Activated naive CD8-positive, alpha-beta T cell treated with anti-CD3 and anti-CD28 coated beads, Interleukin-2, amount 50 U/mL, for 24 hours (primary cell): ENCODE measurements at places on chromosomes 11 and 22.

DNA sequence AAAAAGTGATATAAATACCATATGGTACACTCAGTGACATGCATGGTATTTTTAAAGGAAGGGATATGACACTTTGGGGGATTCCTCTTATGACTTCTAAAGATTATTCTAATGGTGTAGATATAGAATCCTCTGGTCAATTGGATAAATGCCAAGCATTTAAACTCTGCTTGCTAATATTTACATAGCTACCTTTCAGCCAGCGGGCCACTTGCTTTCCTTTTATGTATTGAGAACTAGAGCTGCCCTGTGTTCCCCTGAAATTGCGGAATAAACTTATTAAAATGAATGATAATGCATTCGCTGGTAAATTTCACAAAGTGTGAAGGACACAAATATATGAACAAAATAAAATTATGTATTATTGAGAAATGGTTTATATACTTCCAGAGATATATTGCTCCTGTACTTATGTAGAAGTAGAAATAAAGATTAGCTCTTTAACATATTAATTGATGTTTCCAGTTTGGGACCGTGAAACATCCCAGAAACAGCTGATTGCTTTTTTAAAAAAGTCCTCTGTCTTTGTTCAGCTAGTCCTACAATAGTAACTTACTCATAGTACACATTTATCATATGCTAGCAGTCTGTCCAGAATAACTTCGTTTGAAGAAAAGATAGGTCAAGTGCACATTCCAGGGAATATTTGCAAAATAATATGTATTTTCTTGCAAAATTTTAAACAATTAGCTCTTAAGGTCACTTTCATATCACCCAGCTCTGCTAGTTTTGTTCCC, 40.1 kb upstream of the CARD18 start:
- no peak for DNase-seq

GRCh38 chr11:117862019-117862725, 14.3 kb downstream of the FXYD6 start:
- DNase-seq, result no peak

DNA sequence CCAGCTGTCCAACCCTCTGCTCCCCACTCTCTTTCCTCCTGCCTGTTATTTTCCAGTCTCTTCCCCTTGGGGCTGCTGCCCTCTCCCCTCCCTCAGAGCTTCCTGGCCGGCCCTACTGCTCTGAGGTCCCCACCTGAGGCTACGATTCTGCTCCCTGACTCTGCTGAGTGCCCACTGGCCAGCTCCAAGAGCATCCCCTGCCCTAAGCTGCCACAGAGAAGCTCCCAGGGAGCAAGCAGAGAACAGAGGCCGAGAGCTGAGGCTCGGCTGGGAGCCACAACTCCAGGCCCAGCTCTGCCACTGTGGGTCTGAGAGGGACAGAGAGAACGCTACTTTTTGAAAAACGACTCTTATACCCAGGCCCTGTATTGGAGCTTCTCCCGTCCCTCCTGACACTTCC, 61.1 kb downstream of the CHRDL2 start:
- DNase-seq, result no peak

GRCh38 chr11:113974741-113975470, at the start of gene HTR3A:
Gene HTR3A, plus strand, starts transcription at chr11:113975108. Its CDS starts 218 bp downstream, at chr11:113975326.
- DNase-seq, result no peak

- DNase-seq, result no peak
Observed at GRCh38 chr11:7605186-7605943, 67.9 kb downstream of the CYB5R2 start.

GRCh38 chr11:62677156-62677555, 1.7 kb downstream of the UBXN1 start:
- no peak for DNase-seq

DNA sequence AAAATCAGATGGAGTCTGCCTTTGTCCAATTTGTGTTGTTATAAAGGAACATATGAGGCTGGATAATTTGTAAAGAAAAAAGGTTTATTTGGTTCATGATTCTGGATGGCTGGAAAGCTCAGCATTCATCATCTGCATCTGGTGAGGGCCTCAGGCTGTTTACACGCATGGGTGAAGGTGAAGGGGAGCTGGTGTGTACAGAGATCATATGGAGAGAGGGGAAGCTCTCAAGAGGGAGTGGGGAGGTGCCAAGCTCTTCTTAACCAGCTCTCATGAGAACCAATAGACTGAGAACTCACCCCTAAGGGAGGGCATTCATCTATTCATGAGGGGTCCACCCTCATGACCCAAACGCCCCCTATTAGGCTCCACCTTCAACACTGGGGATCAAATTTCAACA, 40.0 kb downstream of the NEU3 start:
- DNase-seq, result no peak

DNA sequence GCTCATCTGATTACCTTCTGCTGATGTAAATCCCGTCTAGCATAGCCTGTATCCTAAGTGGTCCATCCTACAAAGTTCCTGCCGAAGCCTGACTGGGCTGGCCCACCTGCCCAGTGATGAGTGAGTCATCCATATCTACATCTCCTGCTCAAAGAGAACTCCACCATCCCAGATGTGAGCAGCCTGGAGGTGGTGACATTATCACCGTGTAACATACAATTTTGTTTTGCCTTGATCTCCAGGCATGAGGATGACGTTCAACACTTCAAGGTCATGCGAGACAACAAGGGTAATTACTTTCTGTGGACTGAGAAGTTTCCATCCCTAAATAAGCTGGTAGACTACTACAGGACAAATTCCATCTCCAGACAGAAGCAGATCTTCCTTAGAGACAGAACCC, 5.6 kb downstream of the TMA7B start:
- DNase-seq, result no peak

- no peak for DNase-seq
Observed at GRCh38 chr22:47044722-47045535, 282.5 kb downstream of the TBC1D22A start.

- DNase-seq, result no peak
Observed at GRCh38 chr11:67665541-67666302, 8.7 kb downstream of the ALDH3B2 start.

GRCh38 chr11:498297-499181, 8.5 kb downstream of the RNH1 start:
- no peak for DNase-seq

- no peak for DNase-seq
Observed at GRCh38 chr22:19019029-19019678, 83.1 kb upstream of the PRODH start.

- DNase-seq, result no peak
Observed at GRCh38 chr11:20061776-20062175, 98.5 kb downstream of the DBX1 start.

DNA sequence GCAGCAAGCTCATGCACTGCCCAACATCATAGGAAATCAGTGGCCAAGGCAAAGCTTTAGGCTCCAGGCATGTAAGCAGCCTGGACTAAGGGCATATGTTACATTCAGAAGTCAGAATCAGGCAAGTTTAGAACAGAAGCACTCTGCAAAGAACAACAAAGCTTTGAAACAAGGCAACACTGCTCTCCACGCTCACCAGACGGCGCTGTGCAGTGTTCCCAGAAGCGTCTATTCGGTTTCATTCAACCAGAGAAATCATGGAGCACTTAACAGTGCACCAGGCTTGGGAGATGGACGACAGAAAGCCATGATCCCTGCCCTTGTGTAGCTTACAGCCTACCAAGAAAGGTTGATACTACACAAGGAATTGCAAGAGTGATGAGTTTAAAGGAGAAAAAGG, 555.8 kb downstream of the BUD13 start:
- peak; percentile 16 for DNase-seq

- DNase-seq, result no peak
Observed at GRCh38 chr11:126268361-126268707, 361 bp downstream of the SRPRA start.

DNA sequence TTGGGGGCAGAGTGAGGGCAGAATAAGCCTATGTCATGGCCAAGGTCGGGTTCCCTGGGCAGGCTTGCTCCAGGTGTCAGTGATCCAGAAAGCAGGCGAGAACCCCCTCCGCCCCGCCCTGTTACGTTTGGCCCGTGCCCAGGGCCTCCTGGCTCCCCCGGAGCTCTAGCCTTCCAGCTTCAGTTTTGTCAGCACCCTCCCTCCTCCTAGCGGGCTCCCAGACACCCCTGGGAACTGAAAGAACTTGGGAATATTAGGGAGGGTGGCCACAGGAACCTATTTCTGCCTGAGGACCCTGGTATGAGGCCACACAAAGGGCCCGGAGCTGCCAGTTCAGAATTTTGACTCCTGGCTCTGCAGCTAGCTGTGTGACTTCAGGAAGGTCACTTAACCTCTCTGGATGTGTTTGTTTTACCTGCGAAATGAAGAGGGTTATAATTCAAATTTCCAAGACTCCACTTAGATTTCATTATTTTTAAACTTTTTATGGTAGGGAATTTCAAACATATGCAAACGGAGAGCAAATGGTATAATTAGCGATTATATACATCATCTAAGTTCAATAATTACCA, 1.2 kb downstream of the TUBA8 start:
- DNase-seq, result no peak

- DNase-seq, result no peak
Observed at GRCh38 chr11:66070604-66071380, 720 bp downstream of the PACS1 start.

DNA sequence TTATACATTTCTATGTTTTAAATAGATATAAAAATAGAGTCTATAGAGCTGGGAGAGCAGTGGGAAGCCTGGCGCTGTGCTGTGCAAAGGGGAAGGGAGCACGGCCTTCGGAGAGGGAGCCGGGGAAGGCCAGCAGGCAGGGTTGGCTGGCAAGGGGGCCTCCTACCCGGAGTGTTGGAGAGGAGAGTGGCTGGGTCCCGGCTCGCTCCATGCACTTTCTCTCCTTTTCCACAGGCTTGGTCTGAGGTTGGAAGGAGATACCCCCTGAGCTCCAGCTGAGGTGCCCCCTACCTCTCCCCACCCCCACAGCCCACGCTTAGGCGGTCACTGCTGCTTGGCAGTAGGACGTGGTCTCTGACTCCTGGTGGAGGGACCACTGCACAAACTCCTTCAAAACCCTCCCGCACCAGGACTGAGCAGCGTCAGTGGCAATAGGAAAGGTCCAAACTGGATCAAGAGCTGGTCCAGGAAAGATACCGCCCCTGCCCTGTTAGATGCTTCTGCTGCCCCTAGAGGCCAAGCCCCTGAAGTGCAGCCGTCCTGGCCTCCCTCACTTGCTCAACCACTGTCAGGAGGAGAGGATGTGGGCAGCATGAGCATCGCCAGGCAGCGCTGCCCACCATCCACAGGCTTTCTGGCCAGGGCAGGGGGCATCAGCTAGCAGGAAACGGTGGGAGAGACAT, 52.9 kb downstream of the SYT13 start:
- peak; percentile 69 for DNase-seq

DNA sequence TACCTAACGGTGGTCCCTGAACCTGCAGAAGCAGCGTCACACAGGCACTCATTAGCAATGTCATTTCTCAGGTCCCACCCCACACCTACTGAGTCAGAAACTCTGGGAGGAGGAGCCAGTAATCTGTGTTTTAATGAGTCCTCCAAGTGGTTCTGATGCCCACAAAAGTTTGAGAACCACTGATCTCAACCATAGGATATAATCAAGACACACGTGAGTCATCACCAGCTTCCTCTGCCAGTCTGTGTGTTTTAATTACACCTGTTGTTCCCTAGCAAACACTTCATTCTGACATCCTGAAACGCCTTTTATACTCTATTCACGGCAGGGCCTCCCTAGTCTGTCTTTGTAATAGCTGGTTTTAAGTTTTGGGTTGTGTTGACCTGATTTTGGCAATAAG, 5.8 kb downstream of the TECTA start:
- no peak for DNase-seq

GRCh38 chr11:9739123-9739900, 75.4 kb downstream of the SWAP70 start:
- no peak for DNase-seq

GRCh38 chr11:38014405-38014804, 1416.4 kb upstream of the RAG2 start:
- no peak for DNase-seq

- DNase-seq, result no peak
Observed at GRCh38 chr11:96228910-96229309, 114.1 kb downstream of the MAML2 start.

- DNase-seq, result no peak
Observed at GRCh38 chr11:128576555-128576954, 10.8 kb downstream of the ETS1 start.

DNA sequence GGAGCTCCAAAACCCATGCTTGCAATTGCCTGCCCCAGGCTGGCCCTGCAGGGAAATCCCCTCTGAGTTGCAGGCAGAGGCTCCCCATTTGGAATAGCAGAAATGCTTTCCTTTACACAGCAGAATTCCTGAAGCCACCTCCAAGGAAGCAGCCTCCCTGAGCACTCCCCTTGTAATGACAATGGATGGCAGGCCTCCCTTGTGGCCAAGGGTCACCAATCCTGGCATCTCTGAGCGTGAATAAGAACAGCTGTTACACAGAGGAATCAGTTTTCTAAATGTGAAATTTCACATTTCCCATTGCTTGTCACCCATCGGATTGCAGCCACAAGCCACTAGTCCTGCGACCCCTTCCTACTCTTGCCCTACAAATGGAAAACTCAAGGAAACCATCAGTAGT, 107.6 kb downstream of the GALNT18 start:
- DNase-seq, result no peak

GRCh38 chr22:20526628-20527355, 19.4 kb downstream of the MED15 start:
- DNase-seq, result no peak

GRCh38 chr22:20033045-20033706, 12.3 kb downstream of the TANGO2 start:
- no peak for DNase-seq

DNA sequence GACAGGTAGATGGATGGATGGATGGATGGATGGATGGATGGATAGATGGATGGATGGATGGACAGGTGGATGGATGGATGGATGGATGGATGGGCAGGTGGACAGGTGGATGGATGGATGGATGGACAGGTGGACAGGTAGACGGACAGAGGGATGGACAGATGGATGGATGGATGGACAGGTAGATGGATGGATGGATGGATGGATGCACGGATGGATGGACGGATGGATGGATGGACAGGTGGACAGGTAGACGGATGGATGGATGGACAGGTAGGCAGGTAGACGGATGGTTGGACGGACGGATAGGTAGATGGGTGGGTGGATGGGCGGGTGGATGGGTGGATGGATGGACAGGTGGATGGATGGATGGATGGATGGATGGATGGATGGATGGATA, 24.3 kb downstream of the PDGFB start:
- no peak for DNase-seq

DNA sequence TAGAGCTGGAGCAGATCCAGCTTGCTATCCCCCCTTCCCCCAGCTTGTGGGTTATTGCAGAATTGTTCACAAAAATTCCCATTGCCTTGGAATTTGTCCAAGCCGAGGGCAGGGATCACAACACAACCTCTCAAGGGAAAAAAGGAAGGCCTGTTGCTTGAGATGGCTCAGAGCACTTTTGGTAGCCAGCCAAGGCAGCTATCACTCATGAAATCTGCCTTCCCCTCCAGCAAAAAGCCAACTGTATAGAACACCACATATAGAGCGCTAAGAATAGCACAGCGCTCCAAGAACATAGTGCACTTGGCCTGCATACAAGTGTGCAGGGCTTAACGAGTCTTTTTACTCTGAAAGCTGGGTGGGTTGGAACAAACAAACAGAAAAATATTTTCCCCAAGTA, 46.2 kb downstream of the FAM83F start:
- DNase-seq, result no peak

GRCh38 chr11:643849-644738, 7.0 kb downstream of the DRD4 start:
- DNase-seq, result no peak
